ENCODE measurements at places on chromosomes 7 and 10. TPM values are rescaled to one million over a fixed set of nuclear protein-coding genes. Genes with fewer than 3 reads are reported as not detected.

DNA sequence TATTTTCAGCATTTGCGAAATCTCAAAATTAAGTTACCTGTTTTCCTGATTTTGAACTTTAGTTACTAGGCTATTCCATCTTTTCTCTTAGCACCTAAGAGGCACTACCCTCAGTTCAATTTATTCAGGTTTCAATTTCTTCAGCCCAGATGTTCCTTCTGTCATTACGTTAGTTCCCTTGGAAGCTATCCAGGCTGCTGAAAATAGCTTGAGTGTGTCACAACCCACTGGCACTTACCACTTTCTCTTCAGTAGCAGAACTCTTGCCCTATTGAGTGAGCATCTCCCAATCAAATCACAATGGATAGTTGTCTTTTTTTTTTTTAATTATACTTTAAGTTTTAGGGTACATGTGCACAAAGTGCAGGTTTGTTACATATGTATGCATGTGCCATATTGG lies 332.7 kb upstream of the LRGUK start:
- H3K36me3 ChIP-seq, result no peaks in the 10 kb centered on the region
- no peak overlapping the region for H3K4me3 ChIP-seq
- H3K27me3 ChIP-seq, result no peaks in the 10 kb centered on the region
- H3K27ac ChIP-seq, result no peak overlapping the region
- no peaks in the 10 kb centered on the region for H3K4me1 ChIP-seq

- no peak overlapping the region for H3K27ac ChIP-seq
- H3K4me3 ChIP-seq, result no peak overlapping the region
- no peaks in the 10 kb centered on the region for H3K27me3 ChIP-seq
- no peak for DNase-seq
- H3K36me3 ChIP-seq, result peaks cover 5% of the 10 kb centered on the region
- H3K4me1 ChIP-seq, result no peaks in the 10 kb centered on the region
Measured at GRCh38 chr10:98380493-98381339, 34.3 kb downstream of the PYROXD2 start.

GRCh38 chr10:100858261-100858660 lies 54.5 kb upstream of the SLF2 start:
- DNase-seq, result no peak
- H3K36me3 ChIP-seq, result no peaks in the 10 kb centered on the region
- H3K4me3 ChIP-seq, result no peak overlapping the region
- no peak overlapping the region for H3K27ac ChIP-seq
- no peaks in the 10 kb centered on the region for H3K27me3 ChIP-seq
- H3K4me1 ChIP-seq, result no peaks in the 10 kb centered on the region

GRCh38 chr7:99514050-99514449 lies 9.6 kb downstream of the ZKSCAN5 start:
- H3K27ac ChIP-seq, result no peak overlapping the region
- no peak overlapping the region for H3K4me3 ChIP-seq
- no peak for DNase-seq
- no peaks in the 10 kb centered on the region for H3K27me3 ChIP-seq
- peaks cover 78% of the 10 kb centered on the region for H3K36me3 ChIP-seq

DNA sequence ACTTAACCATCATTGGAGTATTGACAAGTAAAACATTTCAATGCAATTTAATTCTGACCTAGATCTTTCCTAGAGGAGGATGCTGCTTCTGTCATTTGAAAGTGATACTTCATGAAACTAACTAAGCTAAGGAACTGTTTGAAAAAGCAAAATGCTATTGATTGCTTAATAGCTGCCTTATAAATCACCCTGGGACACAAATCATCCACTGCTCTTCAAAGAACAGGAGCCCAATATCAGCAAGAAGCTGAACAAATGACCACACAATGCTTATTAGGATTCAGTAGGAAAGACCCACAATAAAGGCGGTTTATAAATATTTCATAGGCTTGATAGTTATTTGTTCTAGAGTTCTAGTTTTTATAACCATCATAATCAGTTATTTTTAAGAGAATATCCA lies 216.3 kb downstream of the TEX36 start:
- no peaks in the 10 kb centered on the region for H3K4me1 ChIP-seq
- DNase-seq, result no peak
- no peak overlapping the region for H3K27ac ChIP-seq
- no peak overlapping the region for H3K4me3 ChIP-seq
- H3K27me3 ChIP-seq, result no peaks in the 10 kb centered on the region

FAM13C gene
- 20.8 TPM for total RNA-seq

DNA sequence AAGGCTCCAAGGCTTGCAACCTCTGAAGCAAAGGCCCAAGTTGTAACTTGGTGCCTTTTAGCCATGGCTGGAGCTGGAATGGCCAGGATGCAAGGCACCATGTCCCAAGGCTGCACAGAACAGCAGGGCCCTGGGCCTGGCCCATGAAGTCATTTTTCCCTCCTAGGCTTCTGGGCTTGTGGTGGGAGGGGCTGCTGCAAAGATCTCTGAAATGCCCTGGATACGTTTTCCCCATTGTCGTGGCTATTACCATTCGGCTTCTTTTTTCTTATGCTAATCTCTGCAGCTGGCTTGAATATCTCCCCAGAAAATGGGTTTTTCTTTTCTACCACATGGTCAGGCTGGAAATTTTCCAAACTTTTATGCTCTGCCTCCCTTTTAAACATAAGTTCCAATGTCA lies 234.2 kb downstream of the CDK14 start:
- H3K36me3 ChIP-seq, result no peaks in the 10 kb centered on the region
- no peak overlapping the region for H3K4me3 ChIP-seq
- no peaks in the 10 kb centered on the region for H3K27me3 ChIP-seq
- DNase-seq, result no peak
- H3K27ac ChIP-seq, result no peak overlapping the region
